ENCODE measurements at places on chromosomes 12 and 14.

GRCh38 chr14:104359301-104359968, 220.1 kb upstream of the C14orf180 start:
- peak; percentile 8 for DNase-seq

DNA sequence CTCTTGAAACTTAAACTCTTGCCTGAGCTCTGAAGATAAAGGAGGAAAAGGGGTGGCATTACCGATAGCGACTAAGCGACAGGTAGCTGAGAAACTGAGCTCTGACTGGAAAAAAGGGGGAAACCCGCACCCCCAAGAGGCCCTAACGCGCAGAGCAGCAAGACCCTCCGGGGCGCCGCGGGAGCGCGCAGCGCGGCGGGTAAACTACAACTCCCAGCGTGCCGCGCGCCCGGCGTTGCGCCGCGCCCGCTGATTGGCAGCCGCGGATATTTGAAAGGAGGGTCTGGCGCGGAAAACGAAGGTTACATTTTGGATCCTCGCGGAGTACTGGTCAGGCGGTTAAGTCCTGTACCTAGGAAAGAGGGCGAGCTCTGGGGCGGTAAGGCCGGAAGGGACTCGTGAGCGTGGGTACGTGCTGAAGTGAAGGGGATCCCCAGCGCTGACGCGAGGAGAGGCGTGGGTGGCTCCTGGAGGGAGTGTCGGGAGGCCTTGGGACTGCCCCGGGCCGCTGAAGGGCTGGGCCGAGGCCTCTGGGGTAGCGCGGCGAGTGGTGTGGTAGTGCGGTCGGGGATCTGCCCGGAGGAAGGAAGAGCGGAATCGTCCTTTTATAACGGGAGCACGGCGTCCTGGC, at the start of gene ESPL1:
Gene ESPL1 (plus strand): TSS at position 301 of the 631 bp plus-strand sequence. CDS start 468 bp downstream, outside the sequence.
- peak; percentile 88 for DNase-seq

GRCh38 chr12:87794854-87795253, 234.3 kb downstream of the C12orf50 start:
- DNase-seq: no peak

GRCh38 chr12:85390266-85390665, 110.2 kb downstream of the ALX1 start:
- no peak for DNase-seq

- DNase-seq: no peak
Measured at GRCh38 chr12:42362647-42363260, 36.8 kb downstream of the PPHLN1 start.

DNA sequence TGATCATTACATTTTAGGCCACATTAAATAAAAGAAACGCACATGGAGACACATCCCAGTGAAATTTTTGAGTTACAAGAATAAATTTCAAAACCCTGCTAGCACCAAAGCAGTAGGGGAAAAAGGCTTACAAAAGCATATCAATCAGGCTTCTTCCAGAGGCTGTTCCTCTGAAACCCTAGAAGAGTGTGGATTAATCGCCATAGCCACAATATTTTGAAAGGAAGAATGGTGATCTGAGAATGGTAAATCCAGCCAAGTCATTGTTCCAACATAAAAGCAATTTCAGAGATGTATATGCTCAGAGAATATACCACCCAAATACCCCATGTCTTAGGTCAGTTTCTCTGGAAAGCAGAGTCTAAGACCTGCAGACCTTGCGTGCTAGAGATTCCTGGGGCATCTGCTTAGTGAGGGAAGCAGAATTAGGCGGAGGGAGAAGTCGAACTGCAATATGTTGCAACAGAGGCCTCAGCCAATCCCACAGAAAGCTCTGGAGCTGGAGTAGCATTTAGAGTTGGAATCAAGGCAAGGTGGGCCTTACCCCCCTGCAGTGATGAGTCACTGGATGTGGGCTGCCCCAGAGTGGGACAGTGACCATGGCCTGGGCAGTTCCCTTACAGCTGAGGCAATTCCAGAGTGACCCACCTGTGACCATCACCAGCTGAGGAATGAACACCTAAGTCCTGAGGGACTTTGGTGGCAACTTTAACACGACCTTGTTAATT, 125.2 kb downstream of the NTF3 start:
- no peak for DNase-seq

DNA sequence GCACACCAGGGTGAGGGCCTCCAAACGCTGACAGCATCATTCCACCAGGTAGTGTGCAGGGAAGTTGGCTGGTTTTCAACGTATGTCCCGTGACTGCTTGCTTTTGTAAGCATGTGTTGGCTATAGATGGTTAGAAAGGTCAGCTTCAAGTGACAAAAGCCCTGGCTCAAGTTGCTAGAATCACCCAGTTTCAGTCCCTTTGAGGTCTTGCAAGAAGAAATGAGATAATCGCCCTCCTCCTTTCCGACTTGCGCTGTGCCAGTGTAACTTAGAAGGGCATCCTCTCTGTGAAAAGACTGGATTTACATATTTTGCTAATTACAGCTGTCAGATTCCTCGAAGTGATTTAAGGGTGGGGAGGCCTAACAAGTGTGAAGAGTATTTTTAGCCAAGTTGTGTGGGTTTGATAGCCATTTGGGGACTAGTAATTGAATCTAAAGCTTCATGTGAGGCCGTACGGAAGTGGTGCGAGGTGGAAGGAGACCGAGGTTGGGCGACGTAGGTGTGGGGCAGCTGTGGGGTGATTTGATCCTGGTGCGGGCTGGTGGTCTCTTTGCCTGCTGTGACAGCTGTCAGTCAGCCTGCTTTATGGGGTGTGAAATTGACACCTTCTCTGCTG, 94.7 kb downstream of the CHST11 start:
- no peak for DNase-seq

DNA sequence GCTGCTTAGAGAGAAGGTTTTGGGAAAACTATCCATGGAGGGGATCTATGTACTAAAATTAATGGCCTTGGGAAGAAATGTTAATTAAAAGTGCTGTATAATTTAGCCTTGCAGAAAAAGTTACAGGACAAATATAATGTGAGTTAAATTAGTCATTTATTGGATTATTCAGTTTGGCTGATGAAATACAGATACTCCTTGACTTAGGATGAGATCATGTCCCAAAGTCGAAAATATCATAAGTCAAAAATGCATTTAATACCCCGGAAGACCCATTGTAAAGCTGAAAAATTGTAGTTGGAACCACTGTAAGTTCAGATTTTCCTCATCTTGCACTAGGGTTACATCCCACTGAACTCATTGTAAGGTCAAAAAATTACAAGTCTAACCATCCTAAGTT, 9.7 kb downstream of the RTRAF start:
- DNase-seq: no peak

GRCh38 chr12:126210026-126210425, 1144.8 kb downstream of the AACS start:
- DNase-seq: no peak

GRCh38 chr14:77278461-77279230, 7.6 kb upstream of the NGB start:
- no peak for DNase-seq

- peak; percentile 21 for DNase-seq
Measured at GRCh38 chr14:104291123-104292000, 153.0 kb downstream of the KIF26A start.

- DNase-seq: no peak
Measured at GRCh38 chr12:116037941-116038837, 239.3 kb downstream of the MED13L start.

- DNase-seq: peak; percentile 41
Measured at GRCh38 chr12:126784328-126784921, 1482.5 kb upstream of the TMEM132C start.

DNA sequence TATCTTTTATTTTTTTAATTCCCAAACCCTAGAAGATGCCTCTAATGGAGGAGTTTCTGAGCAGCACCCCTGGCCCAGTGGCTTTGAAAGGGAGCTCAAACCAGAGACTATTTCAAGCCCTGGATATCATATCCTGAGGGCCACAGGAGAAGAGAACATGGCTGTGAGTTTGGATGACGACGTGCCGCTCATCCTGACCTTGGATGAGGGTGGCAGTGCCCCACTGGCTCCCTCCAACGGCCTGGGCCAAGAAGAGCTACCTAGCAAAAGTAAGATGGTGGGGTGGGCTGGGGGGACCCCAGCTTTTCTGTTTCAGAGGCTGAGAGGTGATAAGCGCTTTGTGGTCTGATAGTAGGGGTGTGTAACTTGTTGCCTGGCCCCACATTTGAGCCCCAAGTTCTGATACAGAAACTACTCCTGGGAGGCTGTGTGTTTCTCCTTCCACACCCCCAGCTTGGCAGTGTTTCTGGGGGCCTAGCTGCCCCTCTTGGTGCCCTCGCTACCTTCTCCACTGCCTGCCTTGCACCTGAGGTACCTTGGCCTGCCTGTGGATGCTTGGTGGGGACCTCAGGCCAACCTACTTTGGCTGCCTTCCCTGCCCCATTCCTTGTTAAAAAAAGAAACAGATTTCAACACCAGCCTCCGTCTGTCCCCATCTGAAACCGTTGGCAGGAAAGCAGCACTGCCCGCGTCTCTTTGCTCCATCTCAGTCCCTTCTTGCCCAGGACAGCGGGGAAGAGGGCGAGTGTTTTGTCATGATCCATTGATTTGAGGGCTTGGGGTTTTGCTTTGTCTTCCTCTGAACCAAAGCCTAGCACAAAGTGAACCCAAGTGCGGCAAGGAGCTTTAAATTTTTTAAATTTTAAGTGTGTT, 5.7 kb downstream of the TPCN1 start:
- no peak for DNase-seq

DNA sequence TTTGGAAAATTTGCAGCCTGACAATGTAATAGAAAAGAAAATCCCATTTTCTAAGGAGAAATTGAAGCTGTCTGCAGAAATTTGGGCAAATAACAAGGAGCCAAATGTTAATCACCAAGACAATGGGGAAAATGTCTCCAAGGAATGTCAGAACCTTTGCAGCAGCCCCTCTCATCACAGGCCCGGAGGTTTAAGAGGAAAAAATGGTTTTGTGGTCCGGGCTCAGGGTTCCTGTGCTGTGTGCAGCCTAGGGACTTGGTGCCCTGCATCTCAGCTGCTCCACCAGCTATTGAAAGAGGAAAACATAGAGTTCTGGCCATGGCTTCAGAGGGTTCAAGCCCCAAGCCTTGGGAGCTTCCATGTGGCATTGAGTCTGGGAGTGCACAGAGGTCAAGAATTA, 298.9 kb downstream of the ATXN7L3B start:
- no peak for DNase-seq

GRCh38 chr14:95835121-95835730, 41.4 kb upstream of the TUNAR start:
- no peak for DNase-seq

DNA sequence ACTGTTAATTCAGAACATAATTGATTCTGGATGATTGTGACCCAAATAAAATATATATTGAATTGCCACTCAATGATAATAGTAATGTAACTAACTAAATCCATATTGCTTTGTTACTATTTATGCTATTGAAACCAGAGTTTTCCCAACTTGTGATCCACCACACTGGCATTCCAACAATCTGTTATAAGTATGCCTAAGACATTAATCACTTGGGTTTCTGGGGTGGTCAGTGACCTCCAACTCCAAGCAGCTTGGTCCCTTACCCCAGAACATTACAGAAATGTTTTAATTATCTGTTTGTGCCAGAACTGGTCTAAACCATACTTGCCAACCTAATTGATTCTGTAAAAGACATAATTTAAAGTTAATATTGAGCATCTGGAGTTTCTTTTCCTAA, 14.6 kb downstream of the CAPS2 start:
- no peak for DNase-seq

- DNase-seq: no peak
Measured at GRCh38 chr14:99099051-99099787, 172.8 kb downstream of the BCL11B start.

- DNase-seq: no peak
Measured at GRCh38 chr12:91924827-91925226, 220.8 kb downstream of the BTG1 start.

DNA sequence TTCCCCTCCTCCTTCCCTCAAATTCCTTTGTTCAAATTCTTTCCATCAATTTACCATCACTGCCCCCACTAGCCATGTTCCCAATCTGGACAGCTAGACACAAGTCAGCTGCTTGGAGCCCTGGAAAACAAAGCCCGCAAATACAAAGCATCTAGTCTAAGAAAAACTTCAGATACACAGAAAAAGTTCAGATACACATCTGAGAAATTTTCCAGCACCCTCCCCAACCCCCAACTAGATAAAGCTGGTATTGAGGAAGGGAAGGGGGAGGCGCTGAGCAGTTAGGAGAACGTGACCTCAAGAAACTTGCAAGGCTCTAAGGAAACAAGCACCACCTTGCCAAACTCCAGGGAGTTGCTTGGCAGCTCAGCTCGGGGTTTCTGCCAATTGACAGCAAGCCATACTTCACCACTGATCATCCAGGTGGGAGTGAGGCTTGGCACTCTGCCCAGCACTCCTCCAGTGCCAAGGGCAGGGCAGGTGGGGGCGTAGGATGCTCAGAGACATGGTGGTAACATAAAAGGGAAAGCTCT, 5.1 kb upstream of the CNIH1 start:
- DNase-seq: peak; percentile 23

DNA sequence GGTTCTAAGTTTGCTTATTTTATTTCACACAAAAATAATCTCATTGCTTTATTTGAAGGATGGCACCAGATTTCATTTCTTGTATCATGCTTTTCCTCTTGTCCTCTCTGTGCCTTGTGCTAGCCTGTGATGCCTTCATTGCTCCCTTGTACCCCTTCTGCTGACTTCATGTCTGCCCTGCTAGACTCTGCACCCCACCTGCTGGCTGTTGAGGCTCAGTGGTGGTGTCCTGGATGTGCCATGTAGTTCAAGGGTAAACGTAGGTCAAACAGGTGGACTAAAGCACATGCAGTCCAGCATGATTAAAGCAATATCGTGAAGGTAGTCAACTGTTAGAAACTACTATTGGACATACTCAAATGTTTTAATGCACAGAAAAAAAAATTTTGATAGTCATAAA, 21.6 kb downstream of the MRPS35 start:
- DNase-seq: no peak

Measured in right hindlimb (tissue), 1 donor.